ENCODE measurements at places on chromosomes 3 and 15. TPM values are rescaled to one million over a fixed set of nuclear protein-coding genes. Genes with fewer than 3 reads are reported as not detected.

- DNase-seq: no peak
Observed at GRCh38 chr3:53774414-53774813, 71.8 kb downstream of the CHDH start.

DNA sequence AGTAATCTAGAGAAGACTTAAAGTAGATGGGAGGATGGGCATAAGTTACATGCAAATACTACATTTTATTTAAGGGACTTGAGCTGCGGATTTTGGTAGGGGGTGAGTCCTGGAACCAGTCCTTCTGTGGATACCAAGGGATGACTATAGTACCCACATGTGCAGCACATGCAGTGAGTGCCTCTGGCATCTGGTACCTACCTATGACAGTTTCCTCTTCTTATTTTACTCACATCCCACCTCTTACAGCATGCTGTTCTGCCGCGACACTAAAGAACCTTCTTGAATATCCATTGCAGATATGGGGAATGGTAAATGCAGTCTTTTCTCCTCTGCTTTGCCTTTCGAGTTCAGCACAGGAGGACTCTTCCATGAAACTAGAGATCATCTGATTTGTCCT is 1.7 kb downstream of the TSEN2 start:
- DNase-seq: no peak

DNA sequence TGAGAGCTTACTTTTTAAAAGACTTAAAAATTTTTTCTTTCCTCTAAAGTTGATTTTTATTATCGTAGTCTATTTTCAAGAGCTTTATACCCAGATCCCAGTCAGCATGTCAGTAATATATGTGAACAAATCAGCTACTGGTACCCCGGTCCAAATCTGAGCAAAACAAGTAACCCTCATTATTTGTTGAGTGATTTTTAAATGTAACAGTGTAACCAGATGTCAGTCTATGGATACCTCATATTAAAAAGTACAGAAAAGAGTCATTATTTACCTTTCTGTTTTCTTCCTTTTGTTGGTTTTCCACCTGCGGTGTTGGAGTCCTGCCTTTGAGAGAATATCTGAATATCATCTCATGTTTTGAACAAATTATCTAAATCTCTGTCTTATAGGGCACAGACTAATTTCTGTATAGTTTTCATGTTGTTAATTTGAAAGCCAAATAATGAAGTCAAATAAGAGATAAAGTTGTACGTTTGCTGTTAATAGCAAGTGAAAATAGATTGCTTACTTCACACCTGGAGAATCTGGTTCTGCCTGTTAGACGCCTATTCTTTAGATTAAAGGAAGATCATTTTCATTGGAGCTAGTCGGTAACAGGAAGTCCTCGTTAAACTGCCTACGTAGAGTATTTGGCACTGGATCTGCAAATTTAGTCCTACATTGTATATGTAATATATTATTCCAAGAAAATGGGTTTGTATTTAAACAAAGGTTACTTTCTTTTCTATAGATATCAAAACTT is at the start of gene STX19:
TSS of gene STX19 (minus strand) at position 505 of the 745 bp plus-strand sequence. CDS start 13,328 bp downstream, outside the sequence.
- DNase-seq: peak; percentile 21

GRCh38 chr3:8621872-8622271 is 22.7 kb downstream of the SSUH2 start:
- DNase-seq: no peak

The CGNL1 gene
- 58.0 TPM for total RNA-seq

The NANOGP8 gene
- 49.6 TPM for total RNA-seq

The ZBTB20 gene
- total RNA-seq: 2.6 TPM
